Ovary (tissue), 10 donors: ENCODE measurements at places on chromosomes 7 and 10.

DNA sequence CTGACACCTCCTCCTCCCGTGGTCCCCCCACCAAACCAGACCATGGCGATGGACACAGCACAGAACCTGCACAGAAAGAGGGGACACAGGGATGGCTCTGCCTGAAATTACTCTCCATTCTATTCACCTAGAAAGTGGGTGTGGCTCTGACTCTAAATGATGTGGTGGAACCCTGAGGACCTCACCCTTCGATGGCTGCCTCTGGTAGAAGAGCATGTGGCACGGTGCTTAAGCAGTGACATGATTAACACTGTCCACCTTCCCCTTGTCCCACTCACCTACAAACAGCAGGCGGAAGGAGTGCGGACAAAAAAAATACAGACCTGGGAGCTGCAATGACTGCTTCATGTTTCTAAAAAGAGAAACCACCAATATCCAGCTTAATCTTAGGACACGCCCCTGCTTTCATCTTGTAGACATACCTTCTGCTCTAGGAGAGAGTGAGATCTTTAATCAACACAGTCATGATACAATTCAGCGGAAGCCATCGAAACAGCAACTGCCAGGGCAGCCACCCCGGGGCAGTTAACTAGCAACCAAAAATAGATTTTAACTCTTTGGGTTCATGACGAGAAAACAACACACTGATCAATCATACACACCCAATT is 11.4 kb downstream of the JCAD start:
- no peak for DNase-seq

DNA sequence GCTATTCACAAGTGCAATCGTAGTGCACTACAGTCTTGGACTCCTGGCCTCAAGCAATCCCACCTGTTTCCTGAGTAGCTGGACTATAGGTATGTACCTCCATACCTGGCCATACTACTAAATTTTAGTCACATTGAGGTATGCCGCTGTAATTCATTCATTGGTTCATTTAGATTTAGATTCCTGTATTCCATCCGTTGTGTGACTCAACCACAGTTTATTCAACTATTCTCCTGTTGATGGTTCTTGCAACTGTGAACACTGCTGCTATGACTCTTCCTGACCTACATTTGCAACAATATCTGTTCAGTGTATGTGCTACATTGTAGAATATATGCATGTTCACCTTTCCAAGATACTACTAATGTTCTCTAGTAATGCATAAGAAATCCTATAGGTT is 8.0 kb upstream of the ZCCHC24 start:
- no peak for DNase-seq

GRCh38 chr10:28593811-28594210 is 60.9 kb downstream of the WAC start:
- no peak for DNase-seq

DNA sequence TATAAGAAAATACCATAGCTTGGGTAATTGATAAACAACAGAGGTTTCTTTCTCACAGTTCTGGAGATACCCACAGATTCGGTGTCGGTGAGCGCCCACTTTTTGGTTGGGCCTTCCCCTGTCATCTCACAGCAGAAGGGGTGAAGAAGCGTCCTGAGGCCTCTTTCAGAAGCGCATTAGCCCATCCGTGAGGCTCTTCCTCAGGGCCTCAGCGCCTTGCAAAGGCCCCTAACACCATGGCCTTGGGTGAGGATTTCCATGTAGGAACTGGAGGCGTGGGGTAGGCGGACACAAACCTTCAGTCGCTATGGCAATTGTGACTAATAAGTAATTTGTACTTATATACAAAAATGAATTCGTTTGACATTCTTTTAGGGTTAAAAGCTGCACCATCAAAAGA is 316.0 kb downstream of the PTPRN2 start:
- no peak for DNase-seq

GRCh38 chr7:120442838-120443237 is 169.9 kb downstream of the KCND2 start:
- DNase-seq = no peak

- no peak for DNase-seq
These were observed 7.4 kb upstream of the FAS start for GRCh38 chr10:88983206-88983605.

DNA sequence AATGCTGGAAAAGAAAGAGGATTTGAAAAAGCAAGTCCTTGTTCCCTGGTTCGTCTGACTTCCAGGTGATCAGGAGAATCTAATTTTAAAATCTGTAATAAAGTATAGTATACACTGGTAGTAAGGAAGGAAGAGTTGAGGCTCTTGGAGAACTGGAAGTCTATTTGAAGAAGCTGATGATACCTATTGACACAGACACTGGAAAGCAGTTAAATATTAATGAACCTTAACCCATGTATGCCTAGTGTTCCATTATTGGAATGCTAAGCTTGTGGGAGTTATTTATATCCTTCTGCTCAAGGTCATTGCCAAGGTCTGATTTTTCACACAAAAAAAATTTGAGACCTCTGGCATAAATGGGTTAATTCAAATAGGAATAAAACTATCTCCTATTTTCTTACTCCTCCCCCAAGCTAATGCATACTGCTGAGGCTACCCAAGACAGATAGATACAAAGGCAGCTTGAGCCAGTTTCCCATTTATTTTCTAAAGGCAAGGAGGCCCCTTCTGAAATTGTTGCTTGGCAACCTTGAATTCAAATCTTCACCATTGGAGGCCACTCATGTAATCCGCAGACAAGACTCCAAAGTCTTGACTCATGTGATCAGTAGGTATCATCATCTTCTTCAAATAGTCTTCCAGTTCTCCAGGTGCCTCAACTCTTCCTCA is 110.2 kb downstream of the FZD1 start:
- DNase-seq = no peak

GRCh38 chr7:193481-194251 is 1.3 kb downstream of the FAM20C start:
- DNase-seq = no peak

GRCh38 chr7:30445770-30446169 is 32.8 kb downstream of the NOD1 start:
- peak; percentile 83 for DNase-seq

DNA sequence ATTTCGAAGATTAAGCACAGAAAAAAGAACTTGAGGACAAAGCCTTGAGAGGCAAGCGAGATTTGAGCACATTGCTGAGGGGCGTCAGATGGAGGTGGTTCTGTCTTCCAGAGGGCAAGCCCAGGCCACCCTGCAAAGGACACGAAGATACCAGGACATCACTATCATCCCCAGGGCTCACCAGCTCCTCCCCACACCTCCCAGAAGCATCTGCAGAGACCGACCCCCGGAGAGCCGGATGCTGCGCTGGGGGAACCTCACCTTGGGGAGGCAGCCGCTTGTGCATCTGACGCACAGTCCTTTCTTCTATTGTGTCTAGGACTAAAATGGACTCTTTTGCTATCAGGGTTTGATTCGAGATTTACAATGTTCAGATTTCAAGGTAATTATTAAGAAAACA is 259.7 kb downstream of the DNAJB6 start:
- no peak for DNase-seq

- DNase-seq = no peak
These were observed 100.0 kb downstream of the ITGB8 start for GRCh38 chr7:20430664-20431063.

GRCh38 chr7:30145426-30145970 is 10.7 kb downstream of the MTURN start:
- no peak for DNase-seq

- DNase-seq = no peak
These were observed 6.3 kb downstream of the TRPV5 start for GRCh38 chr7:142927085-142927745.

GRCh38 chr10:133471300-133472109 is 17.8 kb downstream of the SCART1 start:
- no peak for DNase-seq

DNA sequence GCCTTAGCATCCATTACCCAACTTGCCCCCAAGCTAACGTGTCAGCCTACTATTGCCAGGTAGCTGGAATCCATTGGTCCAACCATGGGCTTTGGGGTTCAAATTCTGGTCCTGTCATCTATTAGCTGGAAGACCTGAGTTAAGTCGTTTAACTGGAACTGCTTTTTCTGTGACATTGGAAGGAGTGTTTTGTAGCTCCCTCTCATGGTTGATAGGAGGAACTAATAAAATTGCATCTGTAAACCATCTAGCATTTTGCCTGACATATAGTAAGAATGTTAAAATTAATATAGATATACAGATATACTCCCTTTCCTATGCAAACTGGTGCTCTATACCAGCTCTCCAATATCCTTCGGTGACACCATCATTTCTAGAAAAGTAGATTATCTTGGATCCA is 23.8 kb upstream of the SLF2 start:
- DNase-seq = no peak

- no peak for DNase-seq
These were observed 1605.4 kb upstream of the LRRTM3 start for GRCh38 chr10:65320236-65321026.

DNA sequence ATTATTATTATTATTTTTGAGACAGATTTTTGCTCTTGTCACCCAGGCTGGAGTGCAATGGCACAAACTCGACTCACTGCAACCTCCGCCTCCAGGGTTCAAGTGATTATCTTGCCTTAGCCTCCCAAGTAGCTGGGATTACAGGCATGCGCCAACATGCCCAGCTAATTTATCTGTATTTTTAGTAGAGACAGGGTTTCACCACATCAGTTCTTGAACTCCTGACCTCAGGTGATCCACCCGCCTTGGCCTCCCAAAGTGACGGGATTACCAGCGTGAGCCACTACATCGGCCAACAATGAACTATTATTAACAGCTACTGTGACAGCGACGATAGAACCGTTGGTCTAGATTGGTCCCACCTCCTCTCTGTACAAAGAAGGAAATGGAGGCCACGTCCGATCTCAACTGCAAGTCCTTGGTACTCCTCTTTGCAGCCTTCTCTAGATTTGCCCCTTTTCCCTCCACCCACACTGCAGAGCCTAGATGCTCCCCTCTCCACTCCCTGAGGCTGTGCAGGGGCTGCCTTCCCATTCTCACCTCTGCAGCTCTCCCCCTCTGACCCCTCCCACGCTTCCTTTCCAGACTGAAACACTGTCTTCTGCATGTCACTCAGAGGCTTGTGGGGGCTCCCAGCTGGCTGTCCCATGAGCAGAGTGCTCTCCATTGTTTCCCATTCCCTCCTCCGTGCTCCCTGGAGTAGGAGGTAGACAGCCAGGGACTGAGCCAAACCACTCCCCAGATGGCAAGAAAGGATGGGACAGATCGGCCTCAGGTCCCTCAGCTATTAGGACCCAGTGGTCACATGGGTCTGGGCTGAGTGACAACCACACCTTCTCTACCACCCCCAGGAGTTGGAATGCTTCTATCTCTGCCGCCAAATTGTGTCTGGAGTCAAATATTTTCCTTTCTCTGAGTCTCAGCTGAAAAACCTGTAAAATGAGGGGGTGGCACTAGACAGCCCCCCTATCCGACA is 2.3 kb downstream of the LOXL4 start:
- DNase-seq = no peak

GRCh38 chr10:63286754-63287264 is 153.7 kb downstream of the NRBF2 start:
- DNase-seq = no peak

DNA sequence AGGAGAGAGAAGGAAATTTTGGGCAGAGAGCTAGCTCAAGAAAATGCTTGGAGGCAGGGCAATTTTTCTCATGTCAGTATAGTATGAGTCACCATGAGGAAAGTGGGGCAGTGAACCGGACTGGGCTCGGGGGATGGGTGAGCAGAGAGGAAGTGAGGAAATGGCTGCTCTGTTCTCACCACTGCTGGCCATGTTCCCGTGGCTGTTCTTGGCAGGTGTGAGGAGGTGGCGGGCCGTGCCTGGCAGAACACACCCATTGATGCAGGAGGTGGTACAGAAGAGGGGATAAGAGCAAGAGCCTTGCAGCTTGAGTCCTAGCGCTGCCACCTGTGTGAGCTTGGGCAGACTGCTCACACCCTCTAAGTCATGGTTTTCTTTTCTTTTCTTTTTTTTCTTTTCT is 304.4 kb upstream of the LYZL1 start:
- peak; percentile 89 for DNase-seq

DNA sequence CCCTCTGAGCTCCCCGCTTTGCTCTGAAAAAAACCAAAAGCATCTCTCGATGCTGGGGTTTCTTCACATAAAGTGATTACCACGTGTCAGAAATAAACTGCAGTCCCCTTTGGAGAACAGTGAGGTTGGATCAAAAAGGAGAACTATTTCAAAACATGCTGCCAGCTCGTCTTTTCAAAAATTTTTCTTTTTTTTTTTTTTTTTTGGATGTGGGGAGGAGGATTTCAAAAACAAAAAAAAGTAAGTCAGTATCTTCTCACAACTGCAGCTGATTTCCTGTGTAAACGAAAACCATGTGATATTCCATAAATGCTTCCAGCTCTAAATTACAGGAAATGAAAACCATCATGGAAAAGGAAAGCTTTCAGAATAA is 155.0 kb upstream of the LYZL2 start:
- DNase-seq = no peak

- DNase-seq = no peak
These were observed 14.4 kb downstream of the TAS2R41 start for GRCh38 chr7:143492043-143492471.

GRCh38 chr7:36312915-36313334 is 76.7 kb upstream of the ANLN start:
- no peak for DNase-seq

DNA sequence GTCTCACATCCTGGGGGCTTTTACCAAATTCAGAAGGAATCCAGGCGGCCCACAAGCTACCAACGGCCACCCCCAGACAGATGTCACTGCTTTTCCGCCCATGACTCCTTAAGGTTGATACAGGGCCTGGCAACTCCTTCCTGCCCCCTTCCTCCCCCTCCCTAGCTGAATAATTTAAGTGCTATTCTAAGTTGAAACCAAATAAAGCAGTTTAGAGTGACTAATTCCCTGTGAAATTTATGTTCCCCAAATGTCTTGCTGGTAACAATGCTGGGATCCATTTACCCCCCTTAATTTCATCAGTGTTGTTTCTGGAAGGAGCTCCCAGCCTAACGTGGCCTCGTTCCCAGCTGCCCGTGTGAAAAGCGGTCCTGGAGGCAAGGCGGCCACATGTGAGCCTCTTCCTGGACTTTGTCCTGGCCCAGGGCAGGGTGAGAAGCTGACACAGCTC is 109.6 kb downstream of the TMEM130 start:
- DNase-seq = no peak

DNA sequence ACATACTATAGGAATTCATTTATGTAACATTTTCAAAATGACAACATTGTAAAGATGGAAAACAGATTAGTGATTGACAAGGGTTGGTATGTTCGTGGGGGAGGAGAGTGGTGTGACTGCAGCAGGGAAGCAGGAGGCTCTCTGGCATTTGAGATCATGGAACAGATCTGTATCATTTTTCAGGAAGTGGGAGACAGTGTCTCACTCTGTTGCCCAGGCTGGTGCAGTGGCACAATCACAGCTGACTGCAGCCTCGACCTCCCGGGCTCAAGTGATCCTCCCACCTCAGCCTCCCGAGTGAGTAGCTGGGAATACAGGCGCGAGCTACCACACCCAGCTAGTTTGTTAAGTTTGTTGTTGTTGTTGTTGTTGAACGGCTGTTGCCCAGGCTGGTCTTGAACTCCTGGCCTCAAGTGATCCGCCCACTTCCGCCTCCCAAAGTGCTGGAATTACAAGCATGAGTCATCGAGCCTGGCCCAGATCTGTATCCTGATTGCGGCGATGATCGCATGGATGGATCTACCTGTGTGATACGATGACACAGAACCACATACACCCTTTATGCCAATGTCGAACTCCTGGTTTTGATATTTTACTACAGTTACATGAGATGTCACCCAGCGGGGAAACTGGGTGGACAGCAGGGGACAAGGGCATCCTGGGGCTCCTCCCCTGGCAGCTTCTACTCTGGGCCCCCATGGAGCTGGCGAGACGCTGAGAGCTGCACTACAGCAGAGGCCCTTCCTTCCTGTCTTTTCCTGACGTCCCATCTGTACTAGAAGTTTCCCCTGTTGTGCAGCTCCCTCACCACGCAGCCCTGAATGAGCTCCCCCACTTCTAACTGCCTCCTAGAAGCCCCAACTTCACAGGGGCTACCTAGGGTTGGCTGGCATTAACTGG is 12.3 kb upstream of the CYTH3 start:
- no peak for DNase-seq
